ENCODE measurements at places on chromosomes 7 and 10.

- no peak for DNase-seq
These were observed 2.5 kb upstream of the TNRC18 start for GRCh38 chr7:5426226-5426475.

DNA sequence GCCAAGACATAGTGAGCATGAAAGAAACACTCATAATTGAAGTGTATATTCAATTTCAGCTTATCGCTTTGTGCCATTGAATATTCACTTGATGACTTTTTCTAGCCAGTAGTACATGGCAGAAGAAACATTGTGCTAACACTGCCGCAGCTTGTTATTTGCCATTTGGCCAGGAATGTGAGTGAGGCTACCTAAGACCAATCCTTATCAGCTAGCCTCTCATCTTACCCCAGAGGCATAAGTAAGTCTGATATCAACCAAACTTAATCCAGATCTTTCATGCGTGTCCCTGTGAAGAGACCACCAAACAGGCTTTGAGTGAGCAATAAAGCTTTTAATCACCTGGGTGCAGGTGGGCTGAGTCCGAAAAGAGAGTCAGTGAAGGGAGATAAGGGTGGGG, 586.0 kb upstream of the MBL2 start:
- DNase-seq: no peak

- no peak for DNase-seq
These were observed 34.1 kb downstream of the DNAJB9 start for GRCh38 chr7:108603656-108604306.

DNA sequence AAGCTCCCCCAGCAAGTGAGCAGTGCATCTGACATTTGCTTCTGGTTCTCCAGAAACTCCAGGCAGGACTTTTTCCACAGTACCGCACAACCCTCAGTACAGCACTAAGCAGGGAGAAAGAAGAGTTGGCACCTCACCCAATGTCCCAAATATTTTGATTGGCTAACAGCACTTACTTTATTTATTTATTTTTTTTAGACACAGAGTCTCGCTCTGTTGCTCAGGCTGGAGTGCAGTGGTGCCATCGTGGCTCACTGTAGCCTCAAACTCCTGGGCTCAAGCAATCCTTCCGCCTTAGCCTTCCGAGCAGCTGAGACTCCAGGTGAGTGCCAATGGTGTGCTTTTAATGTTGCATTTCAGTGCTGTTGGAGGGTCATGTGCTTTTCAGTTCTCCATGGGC, 200.3 kb upstream of the ZMIZ1 start:
- no peak for DNase-seq

DNA sequence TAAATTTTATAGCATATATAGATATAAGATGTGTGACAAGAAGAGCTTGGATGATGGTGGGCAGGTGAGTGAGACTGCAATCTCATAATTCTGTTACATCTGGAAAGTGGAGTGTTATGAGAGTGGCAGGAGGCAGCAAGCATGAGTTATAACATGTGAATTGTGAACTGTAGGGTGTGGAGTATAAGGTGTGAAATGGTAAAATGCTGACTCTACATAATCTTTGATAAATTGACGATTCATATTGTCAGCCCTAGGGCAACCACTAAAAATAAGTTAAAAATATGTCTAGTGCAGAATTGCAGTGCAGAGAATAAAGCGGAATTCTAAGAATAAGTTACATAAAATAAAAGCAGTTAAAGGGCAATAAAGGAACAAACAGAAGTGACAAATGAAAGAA, 74.8 kb upstream of the AKR1E2 start:
- DNase-seq: no peak

GRCh38 chr7:1644341-1645070, 25.6 kb upstream of the ELFN1 start:
- DNase-seq: no peak

DNA sequence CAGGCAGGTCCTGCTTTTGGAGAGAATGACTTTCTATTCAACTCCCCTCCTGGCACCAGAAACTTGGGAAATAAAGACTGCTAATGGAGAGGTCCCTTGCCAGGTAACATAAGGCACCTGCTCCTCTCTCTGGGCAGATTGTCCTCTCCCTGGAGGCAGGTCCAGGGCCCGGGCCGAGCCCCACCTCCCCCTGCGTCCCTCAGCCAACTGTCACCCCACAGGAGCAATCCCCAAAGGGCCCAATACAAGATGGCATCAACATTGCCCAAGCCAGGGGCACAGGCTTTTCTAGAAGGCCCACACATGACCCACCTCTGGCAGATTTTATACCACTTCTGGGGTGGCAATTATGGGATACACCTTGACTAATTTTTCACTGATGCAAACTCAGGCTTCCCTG, 145.2 kb downstream of the HERPUD2 start:
- DNase-seq: no peak

DNA sequence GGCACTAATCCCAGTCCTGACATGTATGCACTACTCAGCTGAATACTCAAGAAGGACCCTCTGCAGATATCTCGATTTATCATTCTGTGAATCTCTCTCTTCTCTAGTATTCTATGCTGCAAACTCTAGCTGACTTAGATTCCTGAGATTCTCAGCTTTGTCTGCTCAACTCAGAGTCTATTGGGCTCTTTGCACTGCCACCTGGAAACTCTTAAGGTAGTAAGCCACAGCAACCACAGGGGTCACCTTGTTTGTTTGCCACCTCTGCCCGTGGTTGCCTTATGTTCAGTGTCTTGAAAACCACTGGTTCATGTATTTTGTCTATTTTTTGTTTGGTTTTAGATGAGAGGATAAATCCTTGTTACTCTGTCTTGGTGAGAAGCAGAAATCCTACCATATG, 72.9 kb downstream of the SP8 start:
- DNase-seq: no peak

Data from activated naive CD8-positive, alpha-beta T cell treated with anti-CD3 and anti-CD28 coated beads for 36 hours (primary cell).